ENCODE measurements at places on chromosomes 11 and 22.

DNA sequence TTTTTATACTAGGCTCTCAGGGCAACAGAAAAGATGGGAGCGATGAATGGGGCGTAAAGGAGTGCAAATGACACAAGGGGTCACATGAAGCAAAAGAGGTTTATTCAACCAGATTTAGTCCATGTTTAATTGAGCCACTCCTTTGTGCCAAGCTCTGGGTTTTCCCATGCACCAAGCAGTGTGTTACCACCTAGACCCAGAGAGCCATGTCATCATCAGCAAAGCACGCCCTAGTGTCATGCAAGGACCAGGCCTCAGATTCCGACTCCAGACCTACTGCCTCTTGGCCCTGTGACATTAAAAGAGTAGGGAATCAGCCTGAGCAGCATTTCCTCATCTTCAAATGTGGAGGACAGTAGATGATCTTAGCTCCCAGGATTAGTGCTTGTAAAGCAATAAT is 1.1 kb upstream of the IGLL5 start:
- no peak for DNase-seq

DNA sequence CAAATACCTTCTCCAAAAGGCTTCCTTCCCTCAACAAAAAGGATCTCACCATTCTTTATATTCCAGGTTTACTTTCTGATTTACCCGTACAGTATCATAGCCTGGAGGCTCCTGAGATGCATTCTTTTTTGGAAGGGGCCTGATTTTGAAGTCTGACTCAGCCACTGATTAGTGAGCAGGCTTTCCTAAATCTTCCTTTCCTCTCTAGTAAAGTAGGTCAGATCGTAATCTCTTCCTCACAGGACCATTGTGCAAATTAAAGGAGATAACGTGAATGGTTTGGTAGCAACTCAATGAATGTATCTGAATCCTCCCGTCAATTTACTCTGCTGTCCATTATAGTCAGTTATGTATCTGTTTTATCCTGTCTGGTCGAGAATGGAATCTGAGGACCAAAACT is 227.7 kb upstream of the ANO5 start:
- DNase-seq = no peak

DNA sequence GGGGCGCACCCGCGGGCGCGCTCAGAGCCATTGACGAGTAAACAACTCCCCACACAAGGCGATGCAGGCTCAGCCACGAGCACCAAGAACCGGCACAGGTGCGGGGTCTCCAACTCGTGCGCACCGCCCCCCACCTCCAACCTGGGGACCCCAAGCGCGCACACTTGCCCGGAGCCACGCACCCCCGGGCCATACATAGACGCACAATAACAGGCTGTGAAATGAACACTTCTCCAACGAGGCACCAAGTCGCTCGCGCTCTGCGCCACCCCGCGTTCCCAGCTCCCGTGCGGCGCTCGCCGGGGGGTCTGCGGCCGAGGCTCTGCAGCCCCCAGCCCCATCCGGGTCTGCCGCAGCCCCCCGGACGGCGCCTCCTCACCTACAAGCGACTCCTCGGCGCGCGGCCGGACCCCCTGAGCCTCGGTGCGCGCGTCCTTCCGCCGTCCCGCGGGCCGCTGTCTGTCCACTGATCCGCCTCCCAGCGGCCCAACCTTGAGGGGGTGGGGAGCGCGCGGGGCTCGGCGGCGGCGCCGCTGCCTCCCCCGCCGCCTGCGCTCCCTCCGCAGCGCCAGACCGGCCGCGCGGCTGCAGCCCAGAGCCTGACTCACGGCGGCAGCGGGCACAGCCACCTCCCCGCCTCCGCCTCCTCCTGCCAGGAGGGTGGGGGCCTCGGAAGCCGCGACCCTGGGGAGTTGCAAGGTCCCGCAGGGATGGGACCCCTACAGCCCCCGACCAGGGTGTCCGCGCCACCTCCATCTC is 1.6 kb downstream of the IFITM10 start:
- DNase-seq = peak; percentile 65

GRCh38 chr11:10564696-10565318 is 3.7 kb downstream of the LYVE1 start:
- no peak for DNase-seq

- DNase-seq = no peak
Measured at GRCh38 chr11:19793326-19793725, 80.7 kb downstream of the NAV2 start.

- no peak for DNase-seq
Measured at GRCh38 chr11:68266121-68266891, 5.5 kb downstream of the C11orf24 start.

DNA sequence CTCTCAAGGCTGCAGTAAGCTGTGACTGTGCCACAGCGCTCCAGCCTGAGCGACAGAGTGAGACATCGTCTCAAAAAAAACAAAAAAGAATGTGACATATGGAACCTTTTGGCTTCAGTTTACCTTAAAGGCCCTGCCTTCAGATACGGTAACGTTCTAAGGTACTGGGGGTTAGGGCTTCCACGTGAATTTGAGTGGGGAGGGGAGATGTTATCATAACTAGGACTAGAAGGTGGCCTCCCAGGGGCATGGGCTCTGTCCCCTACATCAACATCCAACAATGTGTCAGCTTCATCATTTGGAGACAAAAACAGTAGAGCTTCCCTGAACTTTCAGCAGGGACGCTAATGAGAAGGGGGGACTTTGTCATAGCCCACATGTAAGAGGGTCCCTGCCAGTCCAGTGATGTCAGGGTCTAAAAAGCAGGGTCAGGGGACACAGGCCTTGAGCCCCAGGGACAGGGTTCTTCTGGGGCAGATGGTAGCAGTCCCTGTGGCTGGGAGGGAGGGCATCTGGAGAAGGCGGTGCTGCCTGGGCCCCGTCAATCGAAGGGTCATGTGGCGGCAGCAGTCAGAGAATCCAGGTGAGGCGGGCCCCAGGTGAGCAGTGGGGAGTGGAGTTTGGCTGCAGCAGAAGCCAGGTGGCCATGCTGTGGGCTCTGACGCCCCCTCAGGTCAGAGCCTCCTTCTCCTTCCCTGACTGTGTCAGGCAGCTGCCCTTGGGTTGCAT is 79.8 kb downstream of the BCR start:
- no peak for DNase-seq

GRCh38 chr11:118168316-118168715 is 8.1 kb downstream of the SCN2B start:
- DNase-seq = no peak

DNA sequence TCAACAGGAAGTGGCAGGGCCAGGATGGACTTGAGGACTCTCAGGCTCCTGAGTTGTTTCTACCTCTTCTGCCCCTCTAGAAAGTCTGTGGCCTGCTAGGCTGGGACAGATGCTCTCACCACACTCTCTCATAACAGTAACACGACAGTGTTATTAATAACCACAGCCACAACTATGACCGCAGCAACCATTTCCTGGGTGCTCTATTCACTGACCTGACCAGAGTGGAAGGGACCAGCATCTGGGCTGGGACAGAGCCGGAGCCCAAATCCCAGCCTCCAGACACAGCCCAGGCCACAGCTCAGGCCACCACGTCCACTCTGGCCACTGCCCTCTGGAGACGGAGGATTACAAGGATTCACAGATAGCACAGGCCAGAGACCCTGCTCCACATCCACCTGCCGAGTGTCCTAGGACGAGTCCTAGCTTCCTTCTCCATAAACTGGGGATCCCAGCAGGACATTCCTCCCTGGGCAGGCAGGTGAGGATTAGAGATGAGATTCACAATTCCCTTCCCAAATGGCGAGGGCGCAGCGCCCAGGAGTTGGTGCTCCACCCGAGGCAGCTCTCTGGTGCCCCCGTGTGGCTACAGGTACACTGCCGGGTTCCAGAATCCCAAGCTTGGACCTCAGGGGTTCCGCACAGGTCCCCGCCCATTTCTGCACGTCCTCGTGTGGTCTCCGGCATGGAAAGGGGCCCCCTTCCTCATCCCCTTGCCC is 7.1 kb downstream of the PNPLA5 start:
- peak; percentile 77 for DNase-seq

DNA sequence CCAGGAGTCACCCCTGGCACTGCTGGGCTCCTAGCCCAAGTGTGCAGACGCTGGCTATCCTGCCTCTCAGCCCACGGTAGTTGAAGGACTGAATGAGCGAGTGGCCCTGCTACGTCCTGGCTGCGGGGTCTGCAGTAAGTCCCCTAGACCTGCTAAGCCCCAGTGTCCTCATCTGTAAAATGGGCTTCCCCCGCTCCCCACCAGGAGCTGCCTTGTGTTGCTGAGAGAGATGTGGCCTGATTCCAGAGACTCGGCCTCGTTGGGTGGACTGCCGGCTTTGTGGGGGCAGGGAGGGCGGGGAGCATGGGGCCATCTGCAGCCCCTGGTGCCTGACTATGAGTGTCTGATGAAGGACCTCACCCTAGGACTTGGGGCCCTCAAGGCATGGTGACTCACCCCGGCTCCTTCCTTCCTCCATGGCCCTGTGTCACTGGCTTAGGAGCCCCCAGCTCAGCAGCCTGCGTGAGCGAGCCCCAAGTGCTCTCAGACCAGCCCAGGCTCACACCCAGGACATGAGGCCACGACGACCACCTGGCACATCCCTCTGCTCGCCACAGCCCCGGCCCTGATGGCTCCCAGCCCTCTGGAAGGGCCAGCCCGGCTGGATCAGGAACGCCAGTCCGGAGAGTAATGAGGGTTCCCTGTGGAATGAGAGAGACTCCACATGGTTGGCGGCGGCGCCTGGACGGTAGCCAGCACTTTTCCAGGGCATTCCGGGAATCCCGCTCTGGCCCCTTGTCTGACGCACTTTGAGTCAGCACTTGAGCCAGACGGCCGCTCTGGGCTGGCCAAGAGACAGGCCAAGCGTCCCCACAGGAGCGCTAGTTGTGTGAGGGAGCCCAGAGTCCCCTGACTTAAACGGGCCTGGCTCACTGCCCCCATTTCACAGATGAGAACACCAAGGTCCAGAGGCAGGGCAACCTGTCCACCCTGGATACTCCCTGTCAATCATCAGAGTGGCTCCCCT is 50.5 kb upstream of the SHISAL1 start:
- DNase-seq = no peak

GRCh38 chr11:59802639-59803176 is 7.9 kb downstream of the MRPL16 start:
- peak; percentile 45 for DNase-seq

- no peak for DNase-seq
Measured at GRCh38 chr22:23245045-23245798, 64.9 kb downstream of the BCR start.

DNA sequence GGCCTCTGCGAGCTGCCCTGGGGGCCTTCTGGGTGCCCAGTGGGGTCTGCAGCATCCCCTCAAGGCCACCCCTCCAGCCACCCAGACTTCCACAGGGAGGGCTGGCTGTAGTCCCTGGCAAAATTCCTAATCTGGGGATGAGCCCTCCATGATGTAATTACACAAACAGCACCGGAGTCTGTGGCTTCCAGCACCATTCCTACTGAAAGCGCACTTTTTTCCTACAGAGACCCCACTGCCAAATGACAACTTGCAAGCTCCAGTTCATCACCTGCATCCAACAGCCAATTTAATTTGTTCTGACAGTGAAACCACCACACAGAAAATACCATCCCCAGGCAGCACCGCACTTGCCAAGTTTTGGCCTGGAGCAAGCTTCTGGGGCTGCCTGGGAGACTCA is 70.4 kb downstream of the TRMU start:
- DNase-seq = no peak

GRCh38 chr11:122633219-122633829 is 22.2 kb upstream of the UBASH3B start:
- peak; percentile 73 for DNase-seq

DNA sequence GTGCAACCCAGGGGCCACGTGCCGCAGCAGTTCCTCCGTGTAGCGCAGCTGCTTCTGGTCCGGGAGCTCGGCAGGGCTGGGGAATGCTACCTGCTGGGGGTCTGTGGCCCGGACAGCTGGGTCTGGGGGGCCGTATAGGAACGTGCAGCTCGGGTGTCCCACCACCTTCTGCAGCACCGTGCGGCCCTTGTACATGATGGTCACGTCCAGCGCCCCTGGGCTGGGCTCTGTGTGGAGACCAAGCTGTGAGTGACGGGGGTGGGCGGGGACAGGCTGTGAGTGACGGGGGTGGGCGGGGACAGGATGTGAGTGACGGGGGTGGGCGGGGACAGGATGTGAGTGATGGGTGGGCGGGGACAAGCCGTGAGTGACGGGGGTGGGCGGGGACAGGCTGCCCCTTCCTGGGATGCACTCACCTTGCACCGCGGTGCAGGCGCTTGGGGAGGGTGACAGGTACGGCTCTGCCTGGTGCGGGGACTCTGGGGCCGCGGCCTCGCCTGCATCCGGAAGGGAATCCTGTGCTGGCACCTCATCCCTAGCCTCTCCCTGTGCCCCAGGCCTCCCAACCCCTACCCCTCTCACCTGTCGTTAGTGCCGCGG is 2.3 kb downstream of the IRF7 start:
- peak; percentile 92 for DNase-seq

GRCh38 chr22:38716271-38716670 is 10.5 kb downstream of the GTPBP1 start:
- DNase-seq = no peak

DNA sequence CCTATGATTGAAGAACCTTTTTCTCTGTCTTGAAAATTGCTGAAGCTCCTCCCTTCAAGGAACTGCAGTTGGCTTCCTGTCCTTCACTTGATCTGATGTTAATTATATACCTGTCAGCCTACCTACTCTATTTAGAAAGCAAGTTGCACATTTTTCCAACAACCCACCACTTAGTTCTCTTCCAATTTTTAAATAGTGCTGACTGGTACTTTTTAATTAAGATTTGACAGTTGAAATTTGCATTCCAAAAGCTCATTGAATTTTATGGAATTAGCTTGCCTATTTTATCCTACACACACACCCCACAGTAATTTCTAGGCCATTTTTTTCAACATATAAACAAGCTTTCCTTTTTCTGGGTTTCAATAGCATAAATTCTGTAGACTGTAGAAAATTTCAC is 820.3 kb upstream of the FAT3 start:
- DNase-seq = no peak

DNA sequence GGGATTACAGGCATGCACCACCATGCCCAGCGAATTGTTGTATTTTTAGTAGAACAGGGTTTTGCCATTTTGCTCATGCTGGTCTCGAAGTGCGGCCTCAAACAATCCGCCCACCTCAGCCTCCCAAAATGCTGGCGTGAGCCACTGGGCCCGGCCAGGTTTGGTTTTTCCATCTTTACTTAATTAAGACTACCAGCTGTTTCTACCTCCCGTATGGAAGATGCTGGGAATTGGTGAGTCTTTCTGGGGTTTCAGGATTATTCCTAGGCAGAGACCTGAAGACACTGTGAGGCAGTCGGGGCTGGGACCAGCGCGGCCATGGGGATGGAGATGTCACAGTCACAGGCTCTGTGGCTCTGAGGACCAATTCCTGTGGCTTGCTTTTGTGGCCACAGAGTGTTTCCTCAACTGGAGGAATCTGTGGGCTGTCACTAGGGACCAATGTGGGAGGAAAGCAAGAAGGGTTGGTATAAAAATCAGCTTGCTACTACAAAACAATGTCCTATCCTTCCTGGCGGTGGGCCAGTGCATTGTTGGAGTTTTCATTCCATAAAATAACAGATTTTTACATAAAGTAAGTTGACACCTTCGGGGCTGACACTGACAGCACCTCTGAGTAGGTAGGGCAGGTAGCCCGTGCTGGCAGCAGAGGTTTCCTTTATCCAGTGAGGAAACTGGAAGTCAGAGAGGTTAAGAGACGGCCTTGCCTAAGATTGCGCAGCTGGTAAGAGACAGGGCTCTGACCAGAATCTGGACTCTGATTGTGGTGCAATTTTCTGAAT is 8.4 kb upstream of the FTH1 start:
- DNase-seq = no peak

Measured in neural progenitor cell (in vitro differentiated cells).